ENCODE measurements at places on chromosomes 1 and 21.

- DNase-seq, result no peak
Observed at GRCh38 chr21:45892156-45892915, 89.2 kb upstream of the COL6A1 start.

- no peak for DNase-seq
Observed at GRCh38 chr1:89890085-89890752, 69.4 kb downstream of the LRRC8D start.

GRCh38 chr1:210407207-210407886, 78.6 kb downstream of the HHAT start:
- DNase-seq, result peak; percentile 25

- DNase-seq, result no peak
Observed at GRCh38 chr1:98698625-98699024, 37.1 kb downstream of the SNX7 start.

DNA sequence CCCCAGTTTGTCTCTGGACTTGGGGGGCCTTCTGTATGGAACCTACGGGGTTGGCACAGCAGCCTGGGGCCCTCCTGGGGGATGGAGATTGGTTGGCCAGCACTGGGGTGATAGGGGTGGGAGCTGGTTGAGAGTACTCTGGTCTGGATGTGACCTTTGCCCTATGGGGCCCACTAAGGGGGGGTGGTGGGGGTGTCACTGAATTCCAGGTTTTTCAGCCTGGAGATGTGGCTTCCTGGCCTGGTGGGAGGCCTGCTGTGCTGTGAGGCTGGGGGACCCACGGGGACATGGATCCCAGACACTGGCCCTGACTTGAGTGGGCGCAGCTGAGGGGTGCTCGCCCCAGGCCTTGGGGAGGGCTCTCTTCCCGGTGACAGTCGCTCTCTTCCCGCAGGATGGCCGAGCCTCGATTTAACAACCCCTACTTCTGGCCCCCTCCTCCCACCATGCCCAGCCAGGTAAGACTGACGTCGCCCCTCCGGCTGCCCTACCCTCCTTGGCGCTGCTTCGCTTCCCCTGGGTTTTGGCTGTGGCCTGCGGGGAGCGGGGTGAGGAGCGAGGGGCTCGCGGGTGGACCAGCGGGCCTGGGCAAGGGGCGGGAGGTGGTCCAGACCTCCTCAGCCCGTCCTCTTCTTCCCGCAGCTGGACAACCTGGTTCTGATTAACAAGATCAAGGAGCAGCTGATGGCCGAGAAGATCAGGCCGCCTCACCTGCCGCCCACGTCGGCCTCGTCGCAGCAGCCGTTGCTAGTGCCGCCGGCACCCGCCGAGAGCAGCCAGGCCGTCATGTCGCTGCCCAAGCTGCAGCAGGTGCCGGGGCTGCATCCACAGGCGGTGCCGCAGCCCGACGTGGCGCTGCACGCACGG, 19.6 kb downstream of the ZNF362 start:
- DNase-seq, result no peak

GRCh38 chr1:119188926-119189325, 48.5 kb upstream of the WARS2 start:
- no peak for DNase-seq

- DNase-seq, result no peak
Observed at GRCh38 chr1:240878631-240879030, 266.7 kb upstream of the GREM2 start.

GRCh38 chr1:117562581-117563491, 43.0 kb upstream of the TENT5C start:
- DNase-seq, result no peak

- no peak for DNase-seq
Observed at GRCh38 chr1:84836145-84836544, 56.9 kb downstream of the LPAR3 start.

- DNase-seq, result no peak
Observed at GRCh38 chr1:242435200-242435599, 89.3 kb downstream of the PLD5 start.

GRCh38 chr1:20834192-20834591, 47.1 kb upstream of the HP1BP3 start:
- no peak for DNase-seq

- DNase-seq, result no peak
Observed at GRCh38 chr1:31725134-31725533, 21.3 kb upstream of the COL16A1 start.

DNA sequence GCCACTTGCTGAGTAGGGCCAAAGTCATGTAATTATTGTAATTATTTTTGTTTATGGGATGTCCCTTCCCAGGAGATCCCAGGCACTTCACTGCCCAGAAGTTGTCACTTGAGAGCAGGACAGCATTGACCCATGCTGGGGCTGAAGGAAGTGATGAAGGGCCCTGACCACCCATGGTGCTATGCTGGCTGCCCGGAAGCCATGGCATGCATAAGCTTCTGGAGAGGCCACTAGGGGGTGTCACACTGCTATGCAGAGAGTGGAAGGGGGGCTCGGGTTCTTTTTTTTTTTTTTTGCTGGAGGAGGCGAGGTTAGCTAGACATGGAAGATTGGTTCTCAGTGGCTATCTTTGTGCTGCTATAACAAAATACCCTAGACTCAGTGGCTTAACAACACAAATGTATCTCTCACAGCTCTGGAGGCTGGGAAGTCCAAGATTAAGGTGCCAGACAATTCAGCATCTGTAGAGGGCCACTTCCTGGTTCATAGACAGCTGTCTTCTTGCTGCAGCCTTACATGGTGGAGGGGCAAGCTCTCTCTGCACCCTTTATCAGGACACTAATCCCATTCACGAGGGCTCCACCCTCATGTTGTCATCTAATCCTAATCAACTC, 84.9 kb downstream of the CNIH3 start:
- no peak for DNase-seq

GRCh38 chr1:206014601-206015000, 9.1 kb downstream of the CTSE start:
- no peak for DNase-seq

- peak; percentile 40 for DNase-seq
Observed at GRCh38 chr21:44792702-44793591, 8.7 kb downstream of the UBE2G2 start.

GRCh38 chr1:1537626-1538250, 2.7 kb downstream of the TMEM240 start:
- no peak for DNase-seq

- no peak for DNase-seq
Observed at GRCh38 chr1:66035616-66036245, 243.0 kb downstream of the PDE4B start.

- no peak for DNase-seq
Observed at GRCh38 chr1:26538480-26539412, 9.2 kb downstream of the RPS6KA1 start.

GRCh38 chr1:152026895-152027294, 9.9 kb downstream of the S100A11 start:
- DNase-seq, result no peak

GRCh38 chr1:116724765-116725375, 29.4 kb upstream of the CD2 start:
- peak; percentile 13 for DNase-seq

DNA sequence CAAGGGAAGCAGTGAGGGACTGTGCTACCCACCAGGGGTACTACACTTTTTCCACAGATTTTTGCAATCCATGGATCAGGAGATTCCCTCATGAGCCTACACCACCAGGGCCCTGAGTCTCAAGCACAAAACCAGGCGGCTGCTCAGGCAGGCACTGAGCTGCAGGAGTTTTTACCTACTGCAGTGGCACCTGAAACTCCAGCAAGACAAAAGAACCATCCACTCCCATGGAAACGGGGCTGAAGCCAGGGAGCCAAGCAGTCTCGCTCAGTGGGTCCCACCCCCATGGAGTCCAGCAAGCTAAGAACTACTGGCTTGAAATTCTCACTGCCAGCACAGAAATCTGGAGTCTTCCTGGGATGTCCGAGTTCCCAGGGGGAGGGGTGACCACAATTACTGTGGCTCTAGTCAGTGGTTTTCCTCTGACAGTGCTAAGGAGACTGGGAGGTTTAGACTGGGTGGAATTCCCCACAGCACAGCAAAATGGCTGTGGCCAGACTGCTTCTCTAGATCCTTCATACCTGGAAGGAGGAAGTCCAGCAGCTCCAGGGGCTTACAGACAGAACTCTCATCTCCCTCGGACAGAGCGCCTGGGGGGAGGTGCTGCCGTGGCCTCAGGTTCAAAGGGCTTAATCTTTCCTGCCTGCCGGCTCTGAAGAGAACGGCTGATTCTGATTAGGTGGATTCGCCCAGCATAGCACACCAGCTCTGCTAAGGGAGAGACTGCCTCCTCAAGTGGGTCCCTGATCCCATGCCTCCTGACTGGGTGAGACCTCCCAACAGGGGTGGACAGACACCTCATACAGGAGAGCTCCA, 437.8 kb downstream of the LTN1 start:
- DNase-seq, result no peak

GRCh38 chr1:101532377-101532776, 295.6 kb downstream of the S1PR1 start:
- DNase-seq, result no peak

DNA sequence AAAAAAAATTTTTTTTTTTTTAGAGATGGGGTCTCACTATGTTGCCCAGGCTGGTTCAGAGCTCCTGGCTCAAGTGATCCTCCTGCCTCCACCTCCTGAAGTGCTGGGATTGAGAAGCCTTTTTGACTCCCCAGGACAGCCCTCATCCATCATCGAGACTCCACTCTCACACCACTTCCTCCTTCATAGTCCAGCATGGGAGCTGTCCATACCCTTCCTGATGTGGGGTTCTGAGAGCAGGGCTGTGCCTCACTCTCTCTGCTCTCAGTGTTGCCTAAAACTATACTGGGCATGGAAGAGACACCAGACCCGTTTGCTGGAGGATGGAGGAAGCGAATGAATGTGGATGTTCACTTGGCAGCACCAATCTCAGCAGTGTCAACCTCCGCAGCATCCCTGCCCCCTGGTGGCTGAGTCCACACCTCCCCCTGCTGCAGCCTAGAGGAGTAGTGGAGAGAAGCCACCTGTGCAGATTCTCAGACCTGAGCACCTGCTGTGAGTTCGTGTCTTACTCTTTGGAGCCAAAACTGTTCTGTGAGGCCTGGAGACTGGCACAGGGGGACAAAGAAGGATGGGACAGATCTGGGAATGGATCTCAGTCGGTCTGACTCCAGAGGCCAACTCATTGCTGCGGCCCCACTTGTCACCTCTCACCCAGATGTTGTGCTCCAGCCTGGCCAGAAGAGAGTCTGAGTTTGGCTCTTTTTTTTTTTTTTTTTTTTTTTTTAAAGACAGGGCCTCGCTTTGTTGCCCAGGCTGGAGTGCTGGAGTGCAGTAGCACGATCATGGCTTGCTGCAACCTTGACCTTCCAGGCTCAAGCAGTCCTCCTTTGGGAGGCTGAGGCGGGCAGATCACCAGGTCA, 17.7 kb downstream of the TINAGL1 start:
- DNase-seq, result peak; percentile 13

DNA sequence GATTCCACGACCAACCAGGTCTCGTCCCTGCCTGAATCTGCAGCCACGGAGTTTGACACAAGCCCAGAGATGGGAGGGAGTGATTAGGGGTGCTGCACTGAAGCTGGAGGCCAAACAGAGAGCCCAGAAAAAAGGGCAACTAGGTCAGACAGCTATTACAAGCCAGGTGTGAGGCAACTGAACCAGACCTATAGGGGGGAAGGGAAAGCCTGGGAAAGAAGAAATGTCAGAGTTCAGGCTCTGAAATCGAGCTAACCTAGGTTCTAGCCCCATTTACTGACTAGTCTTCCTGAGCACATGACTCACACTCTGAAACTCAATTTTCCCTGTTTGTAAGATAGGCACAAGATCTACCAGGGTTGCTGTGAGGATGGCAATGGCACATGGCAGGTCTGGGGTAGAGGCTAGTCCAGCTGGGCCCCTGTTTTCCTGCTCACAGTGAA, 1.7 kb downstream of the DHCR24 start:
- no peak for DNase-seq

GRCh38 chr1:9384751-9385245, 92.1 kb downstream of the SPSB1 start:
- DNase-seq, result no peak

DNA sequence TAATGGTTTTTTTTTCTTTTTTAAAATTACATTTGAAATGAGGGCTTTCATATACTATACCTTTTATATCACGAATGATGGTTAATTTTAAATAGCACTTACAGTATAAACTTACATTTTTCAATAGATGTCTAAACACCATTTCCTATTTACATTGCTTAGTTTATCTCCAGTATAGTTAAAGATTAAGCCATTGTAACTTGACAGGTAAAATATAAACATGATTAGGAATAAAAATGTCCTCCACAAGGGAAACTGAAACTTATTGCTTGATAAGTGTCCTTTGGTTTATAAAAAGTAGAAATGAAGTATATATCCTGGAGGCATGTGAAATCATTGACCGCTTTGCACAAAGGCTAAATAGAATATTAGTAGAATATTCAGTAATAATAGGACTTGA, 20.2 kb downstream of the CTH start:
- DNase-seq, result no peak

DNA sequence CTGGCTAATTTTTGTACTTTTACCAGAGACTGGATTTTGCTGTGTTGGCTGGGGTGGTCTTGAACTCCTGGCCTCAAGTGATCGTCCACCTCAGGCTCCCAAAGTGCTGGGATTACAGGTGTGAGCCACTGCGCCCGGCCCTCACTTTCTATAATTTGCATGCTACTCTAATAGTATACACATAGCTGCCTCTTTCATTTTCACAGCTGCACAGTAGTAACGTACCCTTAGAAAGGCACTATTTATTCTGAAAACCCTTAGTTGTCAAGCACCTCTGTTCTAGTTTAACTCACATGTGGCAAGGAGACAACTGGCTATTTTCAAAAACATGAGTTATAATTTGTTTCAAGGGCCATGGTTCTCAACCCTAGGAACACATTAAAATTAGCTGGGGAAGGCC, 17.2 kb downstream of the TPM3 start:
- DNase-seq, result no peak

- DNase-seq, result no peak
Observed at GRCh38 chr1:67953301-67953700, 97.1 kb downstream of the DIRAS3 start.

DNA sequence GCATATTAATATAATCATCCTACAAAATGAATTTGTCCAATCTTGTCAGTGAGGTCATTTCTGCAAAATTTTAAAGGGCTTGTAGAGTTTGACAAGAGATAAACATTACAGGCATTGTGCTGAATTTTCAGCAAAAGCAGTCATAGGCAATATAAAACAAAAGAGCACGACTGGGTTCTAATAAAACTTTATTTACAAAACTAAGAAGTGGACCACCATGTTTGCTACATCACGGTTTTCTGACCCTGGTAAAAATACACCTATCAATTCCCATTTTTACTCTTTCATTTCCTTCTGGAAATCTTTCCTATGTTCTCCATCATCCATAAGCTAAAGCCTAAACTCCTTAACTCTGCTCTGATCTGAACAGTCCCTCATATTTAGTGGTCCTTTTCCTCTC, 229.8 kb upstream of the SGIP1 start:
- DNase-seq, result no peak

DNA sequence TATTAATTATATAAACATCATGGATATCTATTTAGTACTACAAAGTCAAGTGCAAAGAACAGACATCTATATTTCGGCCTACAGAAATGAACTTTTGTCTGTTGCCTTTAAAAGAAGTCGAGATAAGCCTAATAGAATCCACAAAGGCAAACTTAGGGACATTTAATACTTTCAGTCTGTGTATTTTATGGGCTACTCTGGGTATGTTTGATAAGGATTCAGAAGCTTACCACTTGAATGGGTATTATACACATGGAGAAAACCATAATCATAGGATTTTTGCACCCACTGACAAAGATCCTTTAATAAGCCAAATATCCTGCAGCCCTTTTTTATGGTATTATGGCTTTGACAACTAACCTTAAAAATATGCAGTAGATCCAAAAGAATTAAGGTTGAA, 224.8 kb downstream of the LMO4 start:
- DNase-seq, result no peak

GRCh38 chr1:95203908-95204437, 30.0 kb upstream of the RWDD3 start:
- DNase-seq, result no peak

- DNase-seq, result no peak
Observed at GRCh38 chr1:81428998-81429397, 371.7 kb upstream of the ADGRL2 start.
